ENCODE measurements at places on chromosomes 5 and 9. TPM values are rescaled to one million over a fixed set of nuclear protein-coding genes. Genes with fewer than 3 reads are reported as not detected.

DNA sequence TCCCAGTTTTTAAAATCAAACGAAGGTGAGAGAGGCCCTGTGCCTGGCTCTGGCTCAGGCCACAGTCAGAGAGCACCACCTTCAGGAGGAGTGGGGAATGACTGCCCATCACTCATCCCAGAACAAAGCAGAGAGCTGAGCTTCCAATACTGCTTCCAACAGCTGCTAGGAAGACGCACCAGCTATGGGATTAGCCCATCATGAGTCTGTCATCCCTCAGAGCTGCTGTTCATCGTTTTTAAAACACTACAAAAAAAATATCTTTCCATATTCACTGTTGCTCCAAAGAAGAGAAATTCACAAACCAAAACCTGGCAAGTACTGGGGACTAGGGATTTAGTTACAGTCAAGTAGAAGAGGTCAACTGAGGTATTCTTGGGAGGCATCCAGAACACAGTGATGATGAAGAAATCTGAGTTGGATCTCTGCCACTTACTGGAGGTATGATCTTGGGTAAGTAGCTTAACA, 102.4 kb downstream of the CDK5RAP2 start:
- H3K4me3 ChIP-seq = no peak overlapping the region
- no peaks in the 10 kb centered on the region for H3K4me1 ChIP-seq
- peaks cover 21% of the 10 kb centered on the region for H3K36me3 ChIP-seq
- DNase-seq = no peak
- no peak overlapping the region for H3K27ac ChIP-seq

GRCh38 chr9:71985297-71985911, 74.0 kb downstream of the C9orf85 start:
- DNase-seq = no peak
- no peaks in the 10 kb centered on the region for H3K27me3 ChIP-seq
- peaks cover 12% of the 10 kb centered on the region for H3K36me3 ChIP-seq
- peaks cover 12% of the 10 kb centered on the region for H3K4me1 ChIP-seq

- DNase-seq = no peak
- H3K4me3 ChIP-seq = no peak overlapping the region
- H3K27ac ChIP-seq = no peak overlapping the region
- no peaks in the 10 kb centered on the region for H3K36me3 ChIP-seq
Observed at GRCh38 chr5:98839469-98840383, 66.3 kb downstream of the RGMB start.

DNA sequence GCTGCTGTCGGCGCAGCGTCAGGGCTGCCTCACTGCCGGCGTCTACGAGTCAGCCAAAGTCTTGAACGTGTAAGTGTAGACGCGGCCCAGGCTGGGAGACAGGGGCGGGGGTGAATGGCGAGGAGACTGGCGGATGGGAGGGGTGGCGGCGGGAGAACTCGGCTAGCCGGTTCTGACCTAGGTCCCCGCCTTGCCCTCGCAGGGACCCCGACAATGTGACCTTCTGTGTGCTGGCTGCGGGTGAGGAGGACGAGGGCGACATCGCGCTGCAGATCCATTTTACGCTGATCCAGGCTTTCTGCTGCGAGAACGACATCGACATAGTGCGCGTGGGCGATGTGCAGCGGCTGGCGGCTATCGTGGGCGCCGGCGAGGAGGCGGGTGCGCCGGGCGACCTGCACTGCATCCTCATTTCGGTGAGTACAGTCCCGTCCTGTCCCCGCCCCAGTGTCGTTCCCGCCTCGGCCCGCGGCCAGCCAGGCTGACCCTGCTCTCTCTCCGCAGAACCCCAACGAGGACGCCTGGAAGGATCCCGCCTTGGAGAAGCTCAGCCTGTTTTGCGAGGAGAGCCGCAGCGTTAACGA, 745 bp downstream of the GADD45G start:
- peak overlapping the region; percentile 67 for H3K27ac ChIP-seq
- peak overlapping the region; percentile 94 for H3K4me3 ChIP-seq
- no peaks in the 10 kb centered on the region for H3K36me3 ChIP-seq
- peaks cover 12% of the 10 kb centered on the region for H3K27me3 ChIP-seq
- DNase-seq = no peak

GRCh38 chr9:115625954-115626353, 508.0 kb upstream of the TNC start:
- H3K4me1 ChIP-seq = peaks cover 3% of the 10 kb centered on the region
- H3K36me3 ChIP-seq = no peaks in the 10 kb centered on the region
- no peak overlapping the region for H3K4me3 ChIP-seq
- DNase-seq = no peak
- H3K27ac ChIP-seq = no peak overlapping the region
- H3K27me3 ChIP-seq = no peaks in the 10 kb centered on the region

- no peaks in the 10 kb centered on the region for H3K27me3 ChIP-seq
- no peak overlapping the region for H3K4me3 ChIP-seq
- peaks cover 4% of the 10 kb centered on the region for H3K36me3 ChIP-seq
Observed at GRCh38 chr5:74468421-74468820, 172.1 kb downstream of the ENC1 start.

GRCh38 chr5:74578356-74579044, 62.0 kb downstream of the ENC1 start:
- no peaks in the 10 kb centered on the region for H3K36me3 ChIP-seq
- DNase-seq = no peak
- no peak overlapping the region for H3K27ac ChIP-seq

- no peak for DNase-seq
- H3K4me3 ChIP-seq = no peak overlapping the region
- no peaks in the 10 kb centered on the region for H3K36me3 ChIP-seq
Observed at GRCh38 chr9:109745335-109746283, 34.4 kb upstream of the PALM2AKAP2 start.

The OTP gene
- 0.31 TPM for total RNA-seq
